Esophagus mucosa (tissue), 1 donor: ENCODE measurements at places on chromosomes 16 and 17. TPM values are rescaled to one million over a fixed set of nuclear protein-coding genes. Genes with fewer than 3 reads are reported as not detected.

DNA sequence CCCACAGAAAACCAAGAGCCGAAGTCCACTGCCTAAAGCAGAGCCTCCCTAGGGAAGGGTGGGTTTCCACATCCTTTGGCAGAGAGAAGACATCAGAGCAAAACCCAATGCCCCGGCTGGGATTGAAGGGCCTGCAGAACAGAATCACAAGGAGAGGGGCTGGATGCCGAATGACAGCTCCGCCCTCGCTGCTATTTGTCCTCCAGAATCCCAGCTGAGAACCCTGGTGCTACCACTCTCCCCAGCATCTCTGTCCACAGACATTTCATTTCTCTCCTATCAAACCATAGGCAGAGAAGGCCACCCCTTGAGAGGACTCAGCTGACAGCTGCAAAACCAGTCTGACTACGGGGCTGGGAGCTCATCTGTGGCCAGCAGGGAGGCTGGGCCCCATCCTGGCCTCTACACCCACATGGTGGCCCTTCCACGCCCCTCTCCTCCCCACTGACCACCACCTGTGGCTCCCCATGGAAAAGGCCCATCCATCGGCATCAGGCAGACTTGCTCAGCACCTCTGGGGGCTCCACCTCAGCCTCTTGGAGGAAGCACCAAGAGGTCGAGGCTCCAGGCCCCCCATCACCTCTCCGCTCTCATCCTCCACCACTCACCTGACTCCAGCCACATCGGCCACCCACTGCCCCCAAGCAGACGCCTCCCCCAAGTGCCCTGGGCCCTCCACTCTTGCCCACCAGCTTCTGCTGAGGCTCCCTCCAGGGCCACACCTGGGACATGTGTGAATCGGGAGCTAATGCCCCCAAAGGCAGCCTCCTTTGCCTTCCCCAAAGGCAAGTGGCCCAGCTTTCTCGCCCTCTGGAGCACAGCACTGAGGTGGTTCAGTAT, 288.5 kb downstream of the C16orf95 start:
- no peak for ATAC-seq

- ATAC-seq: peak; percentile 92
Measured at GRCh38 chr16:13957197-13958078, 37.5 kb downstream of the ERCC4 start.

DNA sequence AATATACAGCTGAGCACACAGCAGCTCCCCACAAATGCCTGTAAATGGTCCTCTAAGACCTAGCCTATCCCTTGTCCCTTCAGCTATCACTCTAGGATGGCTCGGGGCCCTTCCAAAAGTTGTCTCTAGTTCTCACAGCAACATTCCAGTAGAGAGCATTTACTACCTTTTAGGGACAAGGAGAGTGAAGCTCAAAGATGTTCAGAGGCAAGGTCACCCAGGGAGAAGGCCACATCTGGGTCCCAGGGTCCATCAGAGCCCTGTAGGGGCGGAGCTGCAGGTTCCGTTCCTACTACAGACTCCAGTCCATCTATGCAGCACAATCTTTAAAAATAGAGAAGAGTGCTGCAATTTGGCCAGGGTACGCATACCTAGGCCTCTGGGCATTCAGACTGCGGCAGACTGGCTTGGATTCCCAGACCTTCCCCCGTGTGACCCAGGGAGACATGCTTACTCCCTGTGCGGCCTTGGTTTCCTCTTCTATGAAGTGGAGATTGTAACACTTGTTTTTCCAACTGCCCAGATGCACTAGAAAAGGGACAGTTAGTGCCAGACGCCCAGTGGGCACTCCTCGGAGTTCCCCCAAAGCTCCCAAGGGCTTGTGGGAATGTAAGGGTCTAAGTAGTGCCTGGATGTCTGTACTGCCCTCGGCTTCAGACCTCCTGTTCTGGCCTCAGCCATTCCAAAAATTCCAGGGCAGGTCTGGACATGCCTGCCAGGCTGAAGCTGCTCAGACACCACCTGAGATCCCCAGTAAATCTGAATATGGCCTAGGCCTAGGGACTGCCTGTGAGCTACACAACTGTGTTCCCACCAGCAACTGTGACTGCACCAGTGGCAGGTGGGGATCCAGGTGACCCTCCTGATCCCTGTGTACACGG, 2.5 kb downstream of the SLC12A4 start:
- ATAC-seq: no peak

GRCh38 chr16:82715833-82716232, 89.1 kb downstream of the CDH13 start:
- ATAC-seq: no peak

The KCTD5 gene
- 37.7 TPM for total RNA-seq

DNA sequence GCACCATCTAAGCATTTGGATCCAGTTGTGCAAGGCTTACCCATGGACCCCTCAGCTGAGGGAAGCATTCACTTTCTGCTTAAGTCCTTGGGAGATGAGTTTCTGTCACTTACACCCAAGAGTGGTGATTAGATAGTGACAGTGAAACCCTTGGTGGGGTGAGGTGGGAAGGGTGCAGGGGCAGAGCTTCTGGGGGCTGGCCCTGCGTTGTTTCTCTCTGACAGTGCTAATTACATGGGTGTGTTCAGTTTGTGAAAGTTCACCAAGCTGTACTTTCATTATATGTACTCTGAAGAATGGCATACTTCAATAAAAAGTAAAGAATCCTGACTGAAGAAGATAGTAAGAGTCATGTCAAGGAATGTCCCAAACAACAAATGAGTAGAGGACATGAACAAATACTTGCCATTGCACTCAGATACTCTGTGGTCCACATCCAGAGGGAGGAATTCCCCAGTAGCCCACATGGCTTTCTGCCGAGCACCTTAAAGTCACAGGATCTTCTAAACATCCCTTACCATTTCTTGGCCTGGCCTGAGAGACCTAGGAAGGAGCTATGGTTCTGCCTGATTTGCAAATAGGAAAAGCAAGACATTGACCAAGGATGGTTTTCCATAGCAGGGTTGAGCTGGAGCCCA, 8.4 kb downstream of the CHST6 start:
- ATAC-seq: no peak

DNA sequence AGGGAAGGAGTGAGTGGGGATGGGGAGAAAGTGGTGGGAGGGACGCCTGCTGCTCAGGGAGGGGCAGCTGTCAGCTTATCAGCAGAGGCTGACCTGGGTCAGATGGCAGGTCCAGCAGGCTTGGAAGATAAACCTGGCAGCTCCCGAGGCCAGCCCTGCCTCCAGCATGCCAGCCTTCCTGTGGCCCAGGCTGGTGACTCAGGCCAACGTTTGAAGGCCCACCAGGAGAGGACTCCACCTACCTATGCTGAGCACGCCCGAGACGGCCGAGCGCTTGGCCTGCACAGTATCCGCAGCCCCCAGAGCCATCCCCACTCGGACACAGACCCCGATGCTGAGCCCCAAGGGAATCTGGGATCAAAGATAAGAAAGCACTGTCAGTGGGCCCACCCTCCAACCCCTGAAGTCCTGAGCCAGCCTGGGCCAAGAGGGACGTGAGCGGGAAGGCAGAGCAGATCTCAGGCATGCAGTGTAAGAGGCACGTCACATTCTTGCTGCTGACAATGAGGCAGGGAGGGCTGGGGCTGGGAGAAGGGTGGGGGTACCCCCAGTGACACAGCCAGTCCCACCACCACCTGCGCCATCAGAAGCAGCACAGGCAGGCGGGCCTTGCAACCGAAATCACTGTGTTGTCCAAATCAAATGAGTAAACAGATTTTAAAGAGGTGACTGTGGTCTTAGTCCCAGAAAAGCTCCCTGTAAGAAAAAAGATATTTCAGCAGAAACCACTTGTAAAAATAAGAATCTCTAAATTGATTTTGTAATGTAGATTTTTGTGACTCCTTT, 12.4 kb downstream of the SLC47A2 start:
- no peak for ATAC-seq

DNA sequence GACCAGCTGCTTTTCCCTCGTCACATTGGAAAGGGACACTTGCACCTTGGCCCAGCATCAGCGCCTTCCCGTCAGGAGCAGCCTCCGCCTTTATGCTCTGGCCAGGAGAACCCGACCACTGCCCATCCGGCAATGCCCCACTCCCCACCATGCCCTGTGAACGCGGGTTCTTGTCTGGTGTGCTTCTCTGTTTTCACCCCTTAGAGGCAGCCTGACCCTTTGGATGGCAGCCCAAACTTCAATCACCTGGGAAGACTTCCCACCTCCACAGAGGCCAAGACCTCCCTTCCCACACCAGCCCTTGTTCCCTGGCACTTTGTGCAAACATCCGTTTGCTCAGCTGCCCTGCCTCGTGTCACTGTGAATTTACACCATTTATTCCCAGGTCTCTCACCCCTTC, 87.0 kb downstream of the DNAH17 start:
- ATAC-seq: no peak

GRCh38 chr16:19417640-19418039, at the start of gene TMC5:
TSS of gene TMC5 (plus strand) at chr16:19417883. CDS start at chr16:19440039, 22,156 bp downstream.
- no peak for ATAC-seq

DNA sequence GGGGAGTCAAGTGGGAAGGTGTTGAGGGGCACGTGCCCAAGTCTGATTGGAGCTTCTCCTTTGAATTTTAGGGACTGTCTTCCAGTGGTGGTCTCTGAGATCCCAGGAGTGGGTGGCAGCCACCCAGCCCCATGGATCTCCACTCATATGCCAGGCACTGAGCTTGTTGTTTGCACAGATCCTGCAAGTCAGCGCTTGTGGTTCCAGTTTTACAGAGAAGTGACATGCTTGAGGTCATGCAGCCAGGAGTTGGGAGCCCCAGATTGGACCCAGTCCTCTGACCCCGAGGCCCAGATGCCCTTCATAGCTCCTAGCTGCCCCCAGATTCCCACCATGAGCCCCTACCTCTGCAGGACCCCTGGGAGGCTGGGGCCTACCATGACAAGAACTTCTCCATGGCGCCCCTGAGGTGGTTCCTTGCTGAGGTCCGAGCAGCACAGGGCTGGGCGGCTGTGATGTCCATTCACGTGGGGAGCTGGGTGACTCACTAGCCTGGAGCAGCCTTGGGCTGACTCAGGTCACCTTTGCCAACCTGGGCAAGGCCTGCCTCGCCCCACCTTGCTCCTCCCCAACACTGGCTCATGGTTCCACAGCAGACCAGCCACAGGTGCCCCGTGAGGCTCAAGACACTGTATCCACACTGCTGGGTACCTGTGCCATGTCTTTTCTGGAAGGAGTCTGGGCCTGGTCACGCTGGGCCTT, 47.4 kb downstream of the RAI1 start:
- ATAC-seq: peak; percentile 87

The CACNA1H gene
- 1.1 TPM for total RNA-seq

The CCDC92B gene
- total RNA-seq: 0.68 TPM

- ATAC-seq: no peak
Measured at GRCh38 chr16:85842848-85843247, 43.4 kb downstream of the COX4I1 start.

DNA sequence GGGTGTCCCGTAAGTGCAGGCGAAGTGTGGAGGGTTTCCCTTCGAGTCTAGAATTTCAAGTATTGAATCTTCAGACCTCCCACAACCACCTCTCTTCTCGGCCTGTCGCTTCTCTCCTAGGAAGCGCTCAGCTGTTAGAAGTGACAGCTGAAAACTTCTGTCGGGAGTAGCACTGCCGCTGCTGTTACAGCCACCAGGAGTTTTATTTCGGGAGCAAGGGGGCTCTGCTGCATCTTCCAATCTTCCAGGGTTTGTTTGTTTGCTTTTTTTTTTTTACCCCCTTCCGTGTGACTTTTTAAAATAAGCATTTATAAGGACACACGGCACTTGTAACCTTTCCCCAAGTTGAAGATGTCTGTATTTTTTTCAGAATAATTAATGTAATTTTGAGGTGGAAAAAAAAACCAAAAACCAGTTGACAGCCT, 767 bp downstream of the RPS6KB1 start:
- ATAC-seq: no peak

- ATAC-seq: no peak
Measured at GRCh38 chr16:55812951-55813350, 19.9 kb downstream of the CES1 start.

DNA sequence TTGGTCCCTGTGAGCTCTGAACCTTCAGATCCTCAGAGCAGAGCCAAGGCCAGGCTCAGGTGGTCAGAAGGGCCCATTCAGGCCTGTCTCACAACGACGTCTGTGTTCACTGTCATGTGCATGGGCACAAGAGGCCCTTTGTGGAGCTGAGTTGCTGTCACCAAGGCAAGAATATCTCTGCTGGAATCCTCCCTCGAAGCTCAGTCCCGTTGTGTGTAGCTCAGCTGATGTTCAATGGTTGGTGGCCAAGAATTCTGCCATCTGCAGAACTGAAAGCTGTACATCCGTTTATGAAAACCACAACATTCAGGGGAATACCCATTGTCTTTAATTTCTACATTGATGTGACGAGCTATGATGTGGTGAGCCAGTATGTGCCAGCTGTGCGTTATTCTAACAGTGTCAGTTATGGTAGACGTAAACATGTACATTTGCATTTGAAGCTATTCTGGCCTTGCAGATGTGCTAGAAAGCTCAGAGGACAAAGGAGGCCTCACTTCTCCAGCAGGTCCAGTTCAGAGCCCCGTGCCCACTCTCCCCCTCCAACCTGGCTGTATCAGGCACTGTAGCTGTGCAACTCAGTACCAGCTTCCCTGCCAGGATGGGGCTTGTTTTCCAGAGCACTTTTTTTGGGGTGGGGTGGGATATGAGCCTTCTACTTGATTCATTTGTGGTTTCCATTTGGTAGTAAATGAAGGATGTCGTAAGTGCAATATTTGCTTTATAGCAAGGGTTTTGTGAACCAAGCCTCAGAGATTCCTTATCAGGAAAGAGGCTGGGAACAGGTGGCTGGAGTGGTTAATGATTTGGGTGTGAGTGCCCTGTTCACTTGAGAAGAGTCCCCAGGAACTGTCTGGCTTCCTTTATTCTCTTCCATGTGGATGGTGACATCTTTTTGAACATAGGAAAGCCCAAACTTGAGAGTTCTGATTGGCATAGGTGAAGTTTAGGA, 56.1 kb downstream of the B9D1 start:
- peak; percentile 24 for ATAC-seq

The ATXN7L3 gene
- 61.6 TPM for total RNA-seq

The HOXB1 gene
- 0.24 TPM for total RNA-seq

DNA sequence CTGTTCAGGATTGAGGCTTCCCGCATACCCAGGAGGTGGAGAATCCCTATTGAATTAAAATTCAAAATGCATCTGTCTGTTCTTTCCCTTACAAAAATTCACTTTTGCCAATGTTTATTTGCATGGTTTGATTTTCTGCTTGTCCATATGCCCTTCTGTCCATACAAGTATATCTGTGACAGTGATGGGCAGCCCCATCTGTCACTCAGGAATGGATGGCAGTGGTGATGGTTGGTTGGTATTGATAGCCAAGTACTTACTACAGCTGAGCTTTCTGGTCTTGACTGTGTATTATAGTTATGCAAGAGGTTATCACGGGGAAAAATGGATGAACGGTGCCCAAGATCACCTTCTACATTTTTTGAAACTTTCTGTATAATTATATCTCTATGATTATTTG, 171.0 kb downstream of the RBFOX1 start:
- no peak for ATAC-seq

- peak; percentile 64 for ATAC-seq
Measured at GRCh38 chr17:21041741-21042457, 912 bp downstream of the USP22 start.

GRCh38 chr17:7419819-7420610, at the start of gene SPEM1:
TSS of gene SPEM1 (plus strand) at chr17:7420324. CDS start at chr17:7420385, 61 bp downstream.
- ATAC-seq: no peak

DNA sequence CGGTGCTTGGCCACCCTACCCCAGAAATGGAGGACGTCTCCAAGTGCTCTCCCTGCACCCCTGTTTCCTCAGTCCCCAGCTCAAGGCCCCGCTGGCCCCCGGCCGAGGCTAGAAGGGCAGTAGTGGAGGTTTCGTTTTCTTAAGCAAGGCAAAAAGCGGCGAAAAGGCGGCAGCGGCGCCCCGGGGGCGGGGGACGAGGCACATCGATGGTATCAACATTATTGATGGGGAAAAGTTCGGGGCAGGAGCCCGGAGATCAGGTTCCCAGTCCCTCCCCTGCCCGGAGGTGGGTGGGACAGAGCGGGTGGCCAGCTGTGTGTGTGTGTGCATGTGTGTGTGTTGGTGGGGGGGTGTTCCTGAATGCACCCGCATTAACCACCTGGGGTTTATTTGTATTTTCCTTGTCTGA, 4.1 kb upstream of the SALL1 start:
- ATAC-seq: no peak

The XYLT2 gene
- 10.8 TPM for total RNA-seq
